ENCODE measurements at places on chromosomes 12 and 14.

DNA sequence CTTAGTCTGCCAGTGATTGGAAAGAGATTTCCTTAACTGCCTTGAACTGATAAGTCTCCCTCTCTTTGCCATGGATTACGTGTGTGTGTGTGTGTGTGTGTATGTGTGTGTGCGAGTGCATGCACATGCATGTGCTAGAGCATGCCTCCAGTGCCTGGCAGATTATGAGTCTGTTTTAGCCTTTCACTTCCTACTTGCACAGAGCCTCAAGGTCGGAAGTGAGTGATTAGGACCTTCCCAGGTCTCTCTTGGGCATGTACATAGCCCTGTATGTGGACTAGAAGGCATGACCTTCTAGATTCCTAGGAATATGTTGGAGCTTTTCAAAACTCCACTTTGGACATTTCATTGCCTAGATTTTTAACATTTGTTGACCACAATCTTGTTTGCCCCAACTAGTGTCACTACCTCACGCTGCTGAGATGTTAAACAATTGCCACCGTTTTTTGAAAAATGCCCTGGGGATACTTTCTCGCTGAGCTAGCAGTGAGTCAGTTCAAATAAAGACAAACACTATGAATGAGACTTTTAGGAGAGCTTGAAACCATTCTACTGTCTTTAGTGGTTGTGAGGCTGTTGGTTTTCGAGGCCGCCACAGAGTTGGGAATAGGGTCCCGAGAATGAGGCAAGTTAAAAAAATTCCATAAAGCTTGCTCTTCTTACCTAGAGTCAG lies 28.2 kb downstream of the KIAA0586 start:
- DNase-seq = no peak

DNA sequence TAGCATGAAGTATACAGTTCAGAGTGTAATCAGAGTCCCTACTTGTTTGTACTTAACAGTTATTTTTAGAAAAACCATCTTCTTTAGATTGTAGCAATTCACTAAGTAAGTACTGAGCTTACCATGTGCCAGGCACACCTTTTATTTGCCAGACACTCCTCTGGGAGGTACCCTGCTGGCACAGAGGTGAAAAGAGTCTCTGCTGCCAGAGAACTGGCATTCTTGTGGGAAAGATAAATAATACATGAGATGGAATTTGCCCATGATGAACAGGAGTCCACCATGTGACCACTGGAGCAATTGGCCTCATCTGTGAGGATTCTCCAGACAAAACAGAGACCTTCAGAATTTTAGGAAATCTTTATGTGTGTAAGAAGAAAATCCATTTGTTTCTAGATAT lies 199.3 kb upstream of the SLC16A7 start:
- no peak for DNase-seq

- no peak for DNase-seq
Measured at GRCh38 chr12:11707535-11707934, 58.1 kb downstream of the ETV6 start.

DNA sequence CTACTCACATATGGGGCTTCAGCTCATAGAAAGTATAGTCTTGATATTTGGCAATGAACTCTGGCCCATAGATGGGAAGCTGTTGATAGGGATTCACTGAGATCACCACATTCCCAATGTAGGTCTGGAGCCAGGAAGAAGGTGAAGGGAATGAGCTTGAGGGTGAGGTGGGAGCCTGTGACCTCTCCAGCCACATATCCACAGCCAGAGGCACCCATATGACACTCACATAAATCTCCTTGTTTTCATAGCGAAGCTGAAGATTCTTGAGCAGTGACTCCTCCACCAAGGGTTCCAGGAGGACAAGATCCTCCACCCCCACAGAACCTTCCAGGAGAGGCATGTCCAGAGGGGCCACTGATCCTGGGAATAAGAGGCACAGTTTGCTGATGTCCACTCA lies 1.9 kb downstream of the MYO1A start:
- DNase-seq = no peak

DNA sequence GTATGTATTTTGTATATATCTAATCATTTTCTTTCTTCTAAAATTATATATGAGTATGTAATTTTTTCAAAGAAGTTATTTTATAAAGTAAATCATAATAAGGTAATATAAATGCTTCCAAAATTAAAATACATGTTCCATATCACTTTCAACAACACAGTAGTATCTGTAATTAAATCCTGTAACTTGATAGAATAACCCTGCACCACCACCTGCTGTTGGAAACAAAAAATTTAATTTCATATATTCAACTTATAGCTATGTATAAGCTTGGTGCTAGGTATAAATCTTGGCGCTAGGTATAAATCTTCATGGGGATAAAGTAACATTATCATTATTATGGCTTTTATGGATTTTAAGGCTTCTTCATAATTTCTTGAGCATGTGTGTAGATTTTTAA lies 149.7 kb upstream of the DCN start:
- no peak for DNase-seq

GRCh38 chr12:28234444-28234843 lies 44.2 kb downstream of the CCDC91 start:
- DNase-seq = no peak

DNA sequence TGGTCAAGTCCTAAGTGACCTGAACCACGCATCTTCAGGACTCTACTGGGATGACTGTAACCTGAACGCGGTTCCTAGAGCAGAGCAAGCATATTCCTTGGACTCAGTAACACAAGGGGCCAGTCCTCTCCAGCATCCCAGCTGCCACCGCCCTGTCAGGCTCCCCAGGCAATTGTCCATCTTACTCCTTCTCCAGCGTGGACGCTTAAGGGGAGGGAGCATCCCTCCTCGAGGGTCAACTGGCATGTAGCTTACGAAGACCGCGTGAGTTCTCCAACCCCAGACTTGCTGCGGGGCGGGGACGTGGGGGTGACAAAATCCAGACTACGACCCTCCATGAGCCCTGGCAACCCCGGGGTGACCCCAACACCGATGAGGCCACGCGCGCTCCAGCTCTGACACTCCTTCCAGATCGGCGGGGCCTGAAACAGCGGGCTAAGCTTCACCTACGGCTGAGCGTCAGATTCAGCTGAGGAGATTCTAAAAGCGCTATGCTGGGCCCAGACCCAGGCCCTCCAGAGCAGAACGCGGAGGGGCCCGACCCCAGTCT lies 846 bp upstream of the MTHFD1 start:
- no peak for DNase-seq

- no peak for DNase-seq
Measured at GRCh38 chr12:19652386-19652785, 213.1 kb downstream of the AEBP2 start.

- no peak for DNase-seq
Measured at GRCh38 chr14:88281447-88281846, 41.6 kb downstream of the KCNK10 start.

DNA sequence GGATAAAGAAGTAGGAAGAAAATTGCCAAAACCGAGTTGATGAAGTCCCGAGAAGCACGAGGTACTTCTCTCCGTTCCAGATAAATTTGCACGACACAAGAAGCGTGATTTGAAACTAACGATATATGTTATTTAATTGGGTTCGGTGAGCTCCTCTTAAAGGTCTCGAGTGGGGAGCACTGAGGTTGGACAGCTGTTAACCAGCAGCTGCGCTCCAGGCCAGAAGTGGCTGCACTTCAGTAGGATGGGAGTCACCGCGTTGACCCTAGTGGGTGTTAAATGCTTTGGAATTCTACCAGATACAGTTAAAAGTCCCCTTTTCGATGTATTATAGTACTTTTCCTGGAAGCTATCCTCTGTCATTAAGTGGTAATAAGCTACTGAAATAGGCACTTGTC lies 953 bp upstream of the DCAF5 start:
- no peak for DNase-seq

- DNase-seq = no peak
Measured at GRCh38 chr14:92860049-92860840, 62.7 kb upstream of the CHGA start.

- DNase-seq = no peak
Measured at GRCh38 chr14:95326987-95327386, 7.3 kb upstream of the CLMN start.

DNA sequence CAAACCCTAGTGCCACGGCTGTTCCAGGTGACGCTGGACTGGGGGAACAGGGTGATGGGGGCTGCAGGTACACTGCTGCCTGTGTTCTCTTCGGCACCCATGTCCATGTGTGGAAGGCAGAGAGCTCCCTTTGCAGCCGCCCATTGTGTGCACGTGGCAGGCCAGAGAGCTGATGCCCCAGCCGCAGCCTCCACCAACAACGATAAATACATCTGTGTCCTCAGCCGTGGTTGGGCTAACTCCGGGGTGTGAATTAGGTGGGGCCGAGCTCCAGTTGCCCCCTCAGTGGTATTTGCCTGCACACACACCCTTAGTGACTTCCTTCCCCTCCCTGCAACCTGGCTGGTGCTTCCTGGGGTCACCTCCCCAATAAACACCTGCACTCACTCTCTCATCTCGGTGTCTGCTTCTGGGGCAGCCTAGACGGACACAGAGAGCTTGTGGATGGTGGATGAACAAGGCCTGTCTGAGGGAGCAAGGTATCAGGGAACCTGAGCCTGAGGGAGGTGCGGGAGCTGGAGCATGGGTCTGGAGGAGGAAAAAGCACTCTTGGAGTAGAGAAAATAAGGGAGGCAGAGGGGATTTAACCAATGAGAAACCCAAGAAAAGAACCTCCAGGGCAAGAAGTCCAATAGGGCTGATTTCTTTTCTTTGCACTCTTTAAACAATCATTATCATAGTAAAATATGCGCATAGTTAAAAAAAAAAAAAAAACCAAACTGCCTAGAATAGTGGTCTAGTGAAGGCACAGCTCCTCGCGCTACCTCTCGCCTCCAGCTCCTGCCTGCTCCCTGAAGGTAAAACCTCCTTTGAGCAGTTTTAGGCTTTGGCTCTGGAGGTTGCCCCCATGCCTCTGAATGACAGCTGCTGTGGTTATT lies 112.6 kb downstream of the ZNF664 start:
- DNase-seq = no peak

DNA sequence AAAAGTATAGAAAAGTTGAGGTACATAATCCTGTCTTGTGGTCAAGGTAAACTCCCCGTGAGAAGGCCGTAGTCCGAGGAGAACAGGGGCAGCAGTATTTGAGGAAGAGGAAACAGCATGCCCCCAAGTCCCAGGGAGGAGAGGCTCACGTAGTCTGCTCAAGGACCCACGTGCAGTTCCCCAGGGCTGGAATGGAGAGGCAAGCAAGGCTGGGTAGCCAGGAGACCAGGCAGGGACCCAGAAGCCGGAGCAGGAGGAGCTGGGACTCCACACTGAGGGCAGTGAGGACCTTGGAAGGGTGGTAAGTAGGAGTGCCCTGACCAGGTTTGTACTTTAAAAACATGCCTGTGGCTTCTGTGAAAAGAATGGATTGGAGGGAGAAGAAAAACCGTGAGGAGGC lies 100.0 kb downstream of the EGLN3 start:
- DNase-seq = no peak

GRCh38 chr12:50151047-50151687 lies 16.0 kb downstream of the CERS5 start:
- DNase-seq = no peak

- DNase-seq = no peak
Measured at GRCh38 chr12:87344699-87345098, 684.5 kb downstream of the C12orf50 start.

DNA sequence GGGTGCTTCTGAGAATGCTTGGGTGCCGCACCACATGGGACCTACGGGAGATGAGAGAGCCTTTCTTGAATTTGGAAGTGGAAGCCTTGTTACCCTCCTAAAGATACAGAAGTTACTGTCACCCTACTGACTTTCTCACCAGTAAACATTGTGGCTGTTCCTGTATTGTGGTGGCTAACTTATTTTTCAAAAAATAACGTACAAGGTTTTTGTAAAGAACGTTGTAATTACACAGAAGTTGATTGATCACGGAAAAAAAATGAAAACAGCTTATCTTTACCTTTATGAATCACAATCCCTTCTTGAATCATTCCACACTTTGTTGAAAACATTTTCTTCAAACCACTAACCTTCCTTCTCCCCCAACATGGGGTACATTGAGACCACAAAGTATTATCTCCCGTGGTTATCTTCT lies 22.0 kb upstream of the PPFIBP1 start:
- no peak for DNase-seq

DNA sequence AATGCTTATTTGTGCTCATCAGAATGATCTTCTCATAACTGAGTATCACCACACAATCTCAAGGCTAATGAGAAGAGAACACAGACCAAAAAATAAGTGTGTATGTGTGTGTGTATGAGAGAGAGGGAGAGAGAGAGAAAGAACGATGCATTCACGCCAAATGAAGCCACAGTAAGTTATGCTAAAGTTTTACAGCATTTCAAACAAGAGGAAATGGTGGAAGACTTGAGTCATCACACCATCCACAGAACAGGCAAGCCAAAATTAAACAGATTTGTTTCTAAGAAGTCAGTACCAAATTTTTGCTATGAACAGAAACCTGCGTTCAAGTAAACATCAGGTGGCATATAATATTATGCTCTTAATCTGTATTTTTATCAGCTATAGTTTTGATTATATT lies 141.2 kb downstream of the MED13L start:
- no peak for DNase-seq

- DNase-seq = no peak
Measured at GRCh38 chr14:85531141-85531586, 1.2 kb downstream of the FLRT2 start.

DNA sequence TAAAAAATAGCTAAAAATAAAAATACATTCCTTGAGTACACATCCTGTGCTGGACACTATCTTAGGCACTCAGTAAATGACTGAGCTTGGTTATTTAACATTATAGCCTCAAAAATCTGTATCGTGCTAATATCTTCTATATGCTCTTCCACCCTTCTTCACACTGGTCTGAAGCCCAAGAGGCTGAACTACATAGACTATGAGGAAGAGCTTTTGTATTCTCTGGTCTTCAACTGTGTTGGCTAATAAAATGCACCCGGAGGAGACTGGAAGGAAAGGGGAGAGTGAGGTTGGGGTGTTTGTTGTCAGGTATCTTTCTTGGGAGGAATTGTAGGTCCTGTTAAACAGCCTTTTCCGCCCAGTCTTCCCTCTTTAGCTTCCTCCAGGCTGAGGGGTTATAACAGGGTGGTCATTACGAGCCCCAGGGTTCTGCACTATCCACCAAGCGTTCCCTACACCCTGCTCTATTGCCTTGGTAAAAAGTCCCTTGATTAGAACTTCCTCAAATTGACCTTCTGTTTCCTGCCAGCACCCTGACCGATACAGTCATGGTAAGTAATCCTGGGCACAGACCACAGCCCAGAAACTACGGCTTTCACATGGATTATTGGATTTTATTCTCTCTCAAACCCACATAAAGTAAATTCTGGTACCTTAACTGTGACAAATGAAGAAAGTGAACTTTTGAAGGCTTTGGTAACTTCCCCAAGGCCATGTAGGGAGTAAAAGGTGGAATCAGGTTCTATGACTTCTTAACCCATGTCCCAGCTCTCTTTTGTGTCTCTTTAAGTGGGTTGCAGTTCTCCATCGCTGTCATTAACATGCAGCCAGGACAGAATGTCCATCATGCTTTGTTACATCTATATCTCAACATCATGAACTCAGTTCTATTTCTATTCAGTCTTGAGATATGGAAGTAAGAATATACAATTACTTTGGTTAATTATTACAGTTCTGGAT lies 71.3 kb downstream of the PTHLH start:
- no peak for DNase-seq

- no peak for DNase-seq
Measured at GRCh38 chr12:102746963-102747362, 170.1 kb downstream of the PAH start.

All from SIG-M5 (cell line).